ENCODE measurements at places on chromosomes 7 and 10.

GRCh38 chr10:18767981-18768380 lies 108.8 kb downstream of the ARL5B start:
- DNase-seq, result no peak

- DNase-seq, result no peak
Measured at GRCh38 chr10:114151486-114151885, 22.5 kb downstream of the CCDC186 start.

GRCh38 chr10:12348294-12348869 lies 965 bp upstream of the CAMK1D start:
- DNase-seq, result no peak

DNA sequence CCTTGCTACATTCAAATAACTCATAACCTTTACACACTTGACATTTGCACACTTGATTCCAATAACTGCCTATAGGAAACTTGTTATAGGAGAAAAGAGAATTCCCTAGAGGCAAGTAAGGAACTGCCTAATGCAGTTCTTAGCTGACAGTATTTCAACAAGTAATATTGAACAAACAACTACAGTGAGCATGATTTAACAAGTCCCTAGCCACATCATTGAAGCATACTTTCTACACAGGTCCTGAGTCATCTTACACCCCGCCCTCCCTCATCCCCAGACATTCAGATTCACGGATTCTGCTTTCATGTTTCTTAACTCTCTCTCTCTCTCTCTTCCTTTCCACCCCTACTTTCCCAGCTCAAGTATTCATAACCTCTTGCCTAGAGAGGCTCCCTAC lies 153.5 kb downstream of the LSM5 start:
- no peak for DNase-seq

DNA sequence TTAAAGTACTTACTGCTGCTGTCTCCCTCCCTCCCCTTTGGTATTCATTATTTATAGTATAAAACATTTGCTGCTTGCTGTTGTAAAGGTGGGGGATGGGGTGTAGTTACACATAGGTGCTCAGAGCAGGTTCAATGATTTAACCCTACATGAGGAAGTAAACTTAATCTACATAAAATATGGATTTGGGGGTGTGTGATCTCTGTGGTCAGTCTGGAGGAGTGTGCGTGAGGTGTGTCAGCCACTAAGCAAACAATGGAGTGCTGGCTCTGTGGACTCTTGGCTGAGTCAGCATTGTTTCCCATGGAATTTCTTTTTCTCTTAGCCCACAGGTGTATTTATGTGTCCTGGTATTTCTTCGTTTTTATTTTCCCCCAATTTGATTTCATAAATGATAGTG lies 133.9 kb downstream of the AUTS2 start:
- DNase-seq, result no peak

GRCh38 chr10:29757551-29758297 lies 123.0 kb upstream of the SVIL start:
- DNase-seq, result no peak

DNA sequence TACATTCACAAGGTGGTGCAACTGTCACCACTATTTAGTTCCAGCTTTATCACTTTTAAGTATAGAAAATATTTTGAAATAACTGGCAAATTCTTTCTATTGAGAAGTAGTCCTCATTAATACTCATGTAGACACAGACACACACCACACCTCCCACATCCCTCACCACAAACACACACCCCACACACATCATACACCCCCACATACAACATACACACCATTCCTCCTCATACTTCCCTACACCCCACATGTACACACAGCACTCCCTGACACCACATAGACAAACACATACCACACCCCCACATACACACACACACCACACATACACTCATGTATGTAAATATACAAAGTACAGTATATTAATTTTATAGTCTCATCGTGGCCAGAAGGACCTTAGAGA lies 178.8 kb downstream of the LRMDA start:
- no peak for DNase-seq

DNA sequence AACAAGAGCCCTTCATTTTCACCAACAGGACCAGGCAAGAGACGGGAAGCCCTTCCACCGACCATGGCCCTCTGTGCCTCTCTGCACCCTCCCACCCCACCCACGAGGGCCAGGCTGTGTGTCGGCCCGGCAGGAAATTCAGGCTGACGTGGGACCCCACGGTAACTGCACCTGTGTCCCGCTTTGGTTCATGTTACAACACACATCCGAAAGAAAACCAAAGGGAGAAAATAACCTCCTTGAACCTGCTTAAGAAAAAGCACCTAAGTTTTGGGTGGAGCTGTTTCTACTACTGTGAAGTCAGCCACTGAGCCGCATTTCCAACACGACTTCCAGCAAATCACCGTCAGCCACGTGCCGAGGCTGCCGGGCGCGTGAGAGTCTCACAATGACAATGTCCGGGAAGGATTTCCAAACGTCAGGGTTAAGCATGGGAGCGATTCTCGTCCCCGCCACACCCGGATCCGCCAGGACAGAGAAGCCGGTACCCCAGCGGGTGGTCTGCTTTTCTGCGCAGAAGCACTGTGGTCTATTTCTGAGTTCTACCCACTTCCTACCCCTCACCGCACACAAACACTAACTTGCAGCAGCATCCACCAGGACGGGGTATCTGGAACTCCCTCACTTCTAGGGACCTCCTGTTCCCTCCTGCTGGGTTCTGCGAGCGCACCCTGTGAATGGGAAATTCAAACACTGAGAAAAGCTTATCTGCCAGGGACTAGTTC lies 36.6 kb downstream of the AMZ1 start:
- no peak for DNase-seq

DNA sequence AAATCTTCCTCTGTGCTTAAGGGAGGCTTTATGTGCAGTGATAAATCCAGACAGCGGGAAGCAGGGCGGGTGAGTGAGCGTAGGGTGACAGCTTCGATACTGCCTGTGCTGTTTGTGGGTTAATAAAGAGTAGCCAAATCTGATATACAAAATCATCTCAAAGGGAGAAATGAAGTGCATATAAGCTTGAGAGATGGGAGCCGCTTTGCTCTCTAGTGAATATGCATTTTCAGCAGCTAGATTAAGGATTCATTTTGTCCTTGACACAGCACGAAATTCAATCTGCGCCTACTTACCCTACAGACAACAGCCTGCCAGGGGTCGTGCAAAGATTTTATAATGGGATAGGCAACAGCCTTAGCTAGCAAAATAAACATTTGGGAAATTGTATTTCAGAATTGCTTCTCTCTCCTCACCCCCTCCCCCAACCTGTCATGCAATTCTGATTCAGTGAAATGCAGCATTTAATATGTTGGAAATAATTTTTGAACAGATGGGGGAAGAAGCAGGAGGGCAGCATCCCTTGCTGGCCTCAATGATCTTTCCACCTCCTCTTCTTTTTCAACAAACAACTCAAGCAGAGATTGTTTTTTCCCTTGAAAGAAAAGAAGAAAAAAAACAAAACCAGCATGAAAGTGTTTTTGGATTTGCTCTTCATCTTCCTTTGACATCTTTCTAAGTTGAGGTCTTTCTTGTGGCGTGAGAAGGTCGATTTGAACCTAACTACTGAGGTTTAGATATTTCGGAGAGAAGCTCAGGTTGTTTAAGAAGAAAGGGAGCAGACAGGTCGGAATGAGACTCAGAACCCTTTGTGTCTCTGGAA lies 117.9 kb downstream of the AOAH start:
- no peak for DNase-seq

DNA sequence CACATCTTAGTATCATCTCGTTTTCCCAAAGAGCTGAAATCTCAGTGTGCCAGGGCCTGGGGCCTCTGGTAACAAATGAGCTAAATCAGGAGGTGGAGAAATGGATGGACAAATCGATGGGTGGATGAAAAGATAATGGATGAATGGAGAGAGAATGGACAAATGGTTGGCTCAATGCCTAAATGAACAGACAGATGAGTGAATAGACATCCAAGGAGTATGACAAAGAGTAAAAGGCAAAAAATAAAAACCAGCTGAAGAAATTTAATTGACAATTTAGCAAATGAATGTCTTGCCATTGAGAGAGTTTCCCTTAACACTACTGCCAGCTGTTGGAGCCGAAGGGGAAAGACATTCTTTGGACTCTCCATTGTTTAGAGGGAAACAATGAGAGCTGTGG lies 8.0 kb downstream of the SYCE1 start:
- no peak for DNase-seq

GRCh38 chr10:106900016-106900652 lies 264.4 kb downstream of the SORCS1 start:
- DNase-seq, result no peak

- no peak for DNase-seq
Measured at GRCh38 chr7:155763122-155763521, 49.1 kb downstream of the SHH start.

DNA sequence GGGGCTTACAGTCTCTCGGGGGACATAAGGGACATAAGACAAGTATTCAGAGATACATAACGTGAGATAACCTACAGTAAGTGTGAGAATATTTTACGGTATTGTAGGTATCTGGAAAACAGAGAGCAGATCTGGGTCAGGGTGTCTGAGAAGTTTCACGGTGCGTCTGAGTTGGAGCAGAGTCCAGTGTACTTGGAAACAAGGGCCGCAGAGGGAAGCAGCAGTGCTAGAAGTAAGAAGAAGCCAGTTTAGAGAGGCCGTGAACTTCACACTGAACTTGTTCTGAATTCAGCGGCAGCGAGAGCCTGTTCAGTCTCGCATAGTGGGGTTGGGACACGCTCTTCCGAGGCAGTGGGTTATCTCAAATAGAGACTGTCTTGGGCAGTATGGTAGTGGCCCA lies 85.5 kb downstream of the TAF3 start:
- no peak for DNase-seq

DNA sequence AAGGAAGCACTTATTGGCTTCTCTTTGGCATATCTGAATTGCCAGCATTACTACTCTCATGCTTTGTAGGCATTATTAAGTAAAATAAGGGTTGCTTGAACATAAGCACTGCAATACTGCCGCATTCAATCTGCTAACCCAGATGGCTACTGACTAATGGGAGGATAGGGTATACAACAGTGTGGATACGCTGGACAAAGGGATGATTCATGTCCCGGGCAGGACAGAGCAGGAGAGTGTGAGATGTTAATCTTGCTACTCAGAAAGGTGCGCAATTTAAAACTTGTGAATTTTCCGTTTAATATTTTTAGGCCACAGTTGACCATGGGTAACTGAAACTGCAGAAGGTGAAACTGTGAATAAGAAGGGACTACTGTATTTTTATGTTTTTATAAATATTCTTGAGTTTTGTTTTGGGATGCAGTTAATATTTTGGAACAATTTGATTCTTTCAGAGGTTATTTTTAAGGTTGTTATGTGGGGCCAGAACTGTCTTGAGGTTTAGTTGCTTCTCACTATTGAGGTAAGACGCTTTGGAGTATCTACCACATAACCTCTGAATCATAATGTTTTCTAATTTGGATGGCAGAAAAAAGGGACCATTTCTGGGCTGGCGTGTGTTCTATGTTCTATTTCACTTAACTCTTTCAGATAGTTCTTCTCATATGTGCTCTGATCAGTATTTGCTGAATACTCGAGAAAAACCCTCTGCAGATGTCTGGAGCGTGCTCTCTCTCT lies 75.7 kb upstream of the SYPL1 start:
- DNase-seq, result no peak

- no peak for DNase-seq
Measured at GRCh38 chr10:49435225-49435624, 39.3 kb upstream of the DRGX start.

- DNase-seq, result no peak
Measured at GRCh38 chr10:43047288-43047970, 29.4 kb upstream of the RET start.

- no peak for DNase-seq
Measured at GRCh38 chr7:132705146-132705545, 128.9 kb upstream of the PLXNA4 start.

- no peak for DNase-seq
Measured at GRCh38 chr10:68218786-68219185, 13.1 kb downstream of the ATOH7 start.

- DNase-seq, result no peak
Measured at GRCh38 chr10:11131112-11131639, 113.5 kb downstream of the CELF2 start.

DNA sequence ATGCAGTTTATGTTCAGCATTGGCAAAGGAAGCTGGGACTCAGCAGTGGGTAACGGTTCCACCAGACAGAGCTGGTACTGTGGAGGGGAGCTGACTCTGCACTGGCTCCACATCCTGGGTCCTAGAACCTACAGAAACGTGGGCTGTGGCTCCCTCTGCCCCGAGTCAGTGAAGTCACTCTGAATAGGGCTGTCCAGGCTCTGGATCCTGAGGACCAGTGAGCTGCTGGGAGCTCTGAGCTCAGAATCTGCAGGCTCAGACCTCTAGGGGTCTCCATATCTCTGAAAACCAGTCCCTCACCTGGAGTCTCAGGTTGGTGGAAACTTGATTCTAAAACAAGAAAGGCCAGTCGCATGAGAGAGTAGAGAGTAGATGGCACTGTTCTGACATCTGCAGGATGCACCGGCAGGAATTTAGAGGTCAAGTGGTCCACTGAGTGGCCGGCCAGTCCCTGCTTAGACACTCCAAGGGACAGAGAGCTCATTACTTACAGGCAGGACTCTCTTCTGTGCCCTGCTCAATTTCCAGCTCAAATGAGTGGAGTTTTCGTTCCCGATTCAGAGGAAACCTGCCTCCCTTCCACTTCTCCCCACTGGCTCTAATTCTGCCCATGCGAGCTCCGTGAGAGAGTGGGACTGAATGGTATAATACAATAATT lies 18.6 kb downstream of the NPFFR1 start:
- no peak for DNase-seq

GRCh38 chr7:1640376-1641172 lies 29.5 kb upstream of the ELFN1 start:
- DNase-seq, result no peak

- no peak for DNase-seq
Measured at GRCh38 chr7:91045606-91046005, 218.6 kb upstream of the FZD1 start.

DNA sequence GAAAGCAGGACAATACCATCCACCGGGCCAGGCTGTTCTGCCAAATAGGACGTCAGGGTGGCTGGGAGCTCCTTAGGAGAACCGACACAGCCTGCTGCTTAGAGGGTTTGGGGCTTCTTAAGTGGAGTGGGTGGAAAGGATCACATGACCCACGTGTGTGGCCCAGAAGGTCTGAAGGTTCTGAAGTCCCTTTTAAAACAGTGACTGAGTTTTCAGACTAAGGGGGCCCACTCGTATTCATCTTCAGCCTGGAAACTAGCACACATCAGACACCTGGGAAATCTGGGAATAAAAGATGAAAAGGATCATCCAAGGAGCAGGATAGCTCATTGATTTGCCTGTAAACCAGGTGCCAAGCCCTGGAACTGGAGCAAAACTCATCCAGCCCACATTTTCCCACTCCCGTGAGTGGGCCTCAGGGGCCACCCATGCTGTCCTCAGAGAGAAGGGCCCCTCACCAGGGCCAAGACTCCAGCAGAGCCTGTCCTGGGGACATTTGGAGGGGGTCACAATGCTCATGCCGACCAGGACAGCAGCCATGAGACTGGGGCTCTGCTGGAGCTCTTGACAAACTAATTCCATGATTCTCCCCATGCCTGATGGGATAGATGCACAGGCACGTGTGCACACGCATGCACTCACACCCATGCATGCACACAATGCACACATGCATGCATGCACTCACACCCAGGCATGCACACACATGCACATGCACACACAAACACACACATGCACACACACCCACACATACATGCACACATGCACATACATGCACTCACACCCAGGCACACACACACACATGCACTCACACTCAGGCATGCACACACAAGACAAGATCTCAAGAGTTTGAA lies 168.8 kb upstream of the PPP2R2D start:
- DNase-seq, result no peak

Data from stimulated activated CD4-positive, alpha-beta T cell treated with anti-CD3 and anti-CD28 coated beads, Interleukin-2, amount 100 ng/mL, for 48 hours (primary cell).